Gastrocnemius medialis (tissue), 4 donors: ENCODE measurements at places on chromosomes 2 and 18. TPM values are rescaled to one million over a fixed set of nuclear protein-coding genes. Genes with fewer than 3 reads are reported as not detected.

DNA sequence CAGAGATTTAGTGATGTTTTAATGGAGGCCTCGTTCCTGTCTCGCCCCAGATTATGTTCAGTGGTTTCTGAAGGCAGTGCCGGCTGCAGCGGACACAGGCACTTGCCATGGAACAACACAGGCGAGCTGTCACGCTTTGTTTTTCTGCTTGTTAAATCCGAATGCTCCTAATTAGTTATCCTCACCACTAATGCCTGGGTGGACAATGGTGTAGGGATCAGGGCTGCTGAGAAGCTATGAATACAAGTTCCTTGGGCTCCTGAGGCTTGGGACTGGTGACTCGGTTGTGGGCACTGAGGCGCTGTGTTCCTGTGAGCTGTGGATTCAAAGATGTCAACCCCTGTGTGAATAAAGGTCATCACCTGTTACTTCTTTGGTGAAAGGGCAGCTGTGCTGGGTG is 123.5 kb downstream of the PLEKHM3 start:
- no peak for DNase-seq

The DCC gene
- not detected for total RNA-seq

DNA sequence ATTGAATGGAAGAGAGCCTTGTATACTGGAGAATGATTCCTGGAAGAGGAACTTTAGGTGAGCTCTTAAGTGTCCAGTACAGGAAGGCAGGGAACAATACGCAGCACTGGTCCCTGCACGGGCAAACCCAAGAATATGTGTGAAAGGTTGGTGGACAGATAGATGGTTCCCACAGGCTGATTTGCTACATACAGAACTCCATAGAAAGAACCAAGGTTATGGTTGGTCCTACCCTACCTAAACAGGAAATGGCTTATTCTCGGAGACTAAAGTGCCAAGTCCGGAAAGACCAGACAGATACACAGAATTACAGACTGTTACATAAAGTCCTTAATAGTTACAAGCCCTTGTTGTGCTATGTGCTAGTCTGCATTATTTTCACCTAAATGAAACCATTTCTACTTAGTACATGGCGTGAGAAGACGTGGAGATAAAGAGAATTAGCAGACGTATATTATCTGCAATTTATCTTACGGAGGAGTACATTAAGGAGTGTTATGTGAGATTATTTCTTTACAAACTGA is 1.2 kb downstream of the REV1 start:
- DNase-seq = no peak

DNA sequence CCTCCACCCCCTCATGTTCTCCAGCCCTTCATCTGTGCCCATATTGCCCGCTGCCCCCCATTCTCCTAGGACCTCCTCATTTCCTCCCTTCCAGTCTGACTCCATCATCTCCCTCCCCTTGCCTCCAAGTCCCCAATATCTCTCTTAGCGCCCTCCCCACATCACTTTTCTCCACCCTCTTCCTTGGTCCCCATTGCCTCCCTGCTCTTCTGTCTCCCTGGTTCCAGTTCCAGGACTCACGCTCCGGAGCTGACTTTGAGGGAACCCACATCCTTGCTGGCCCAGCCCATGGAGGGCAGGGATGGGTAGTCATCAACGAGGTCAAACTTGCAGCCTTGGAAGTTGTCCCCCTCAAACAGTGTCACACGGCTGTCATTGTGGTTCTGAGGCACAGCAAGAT is 2.6 kb downstream of the CRYBA2 start:
- DNase-seq = no peak

The GALR1 gene
- not detected for total RNA-seq

The IL36G gene
- not detected for total RNA-seq

- DNase-seq = no peak
Observed at GRCh38 chr2:237575869-237576862, 9.8 kb downstream of the PRLH start.

DNA sequence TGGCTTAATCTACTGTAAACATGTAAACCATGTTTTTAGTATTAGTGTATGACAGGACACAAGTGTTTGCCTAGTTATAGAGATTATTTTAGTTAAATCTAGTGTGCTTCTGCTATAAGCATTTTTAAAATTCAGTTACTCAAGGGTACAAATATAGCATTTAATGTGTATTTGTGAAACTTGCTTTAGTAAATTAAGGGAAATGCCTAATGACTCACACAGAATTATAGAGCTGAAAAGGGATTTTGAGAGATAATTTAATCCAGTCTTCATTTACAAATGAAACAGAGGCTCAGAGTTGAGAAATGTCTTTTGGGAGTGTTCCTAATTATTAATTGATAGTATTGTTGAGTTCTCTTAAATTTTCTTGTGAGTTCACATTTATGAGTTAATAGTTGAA is 8.2 kb downstream of the ACTR3 start:
- DNase-seq = no peak

DNA sequence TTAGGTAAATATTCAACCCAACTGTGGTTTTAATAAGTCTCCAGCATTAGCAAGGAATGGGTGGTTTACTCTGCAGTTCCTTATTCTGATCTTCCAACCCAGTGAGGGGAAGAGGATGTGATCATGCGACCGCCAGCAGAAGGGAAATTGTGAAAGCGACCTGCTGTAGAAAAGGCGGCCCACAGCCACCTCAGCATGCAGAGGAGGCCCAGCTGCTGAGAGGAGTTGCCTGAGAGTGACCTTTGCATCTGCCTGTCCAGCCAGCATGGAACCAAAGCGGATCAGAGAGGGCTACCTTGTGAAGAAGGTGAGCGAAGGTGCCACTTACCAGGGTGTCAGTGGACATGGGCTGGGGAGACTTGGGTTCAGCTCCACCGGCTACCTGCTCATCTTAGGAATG is at the start of gene PLEK:
Gene PLEK, plus strand, starts transcription at position 196 of the 400 bp plus-strand sequence. Its CDS starts 70 bp downstream, at position 266.
- DNase-seq = peak; percentile 14

The ZNF385B gene
- total RNA-seq = 24.9 TPM

- no peak for DNase-seq
Observed at GRCh38 chr2:220154304-220154703, 526.9 kb downstream of the SLC4A3 start.

DNA sequence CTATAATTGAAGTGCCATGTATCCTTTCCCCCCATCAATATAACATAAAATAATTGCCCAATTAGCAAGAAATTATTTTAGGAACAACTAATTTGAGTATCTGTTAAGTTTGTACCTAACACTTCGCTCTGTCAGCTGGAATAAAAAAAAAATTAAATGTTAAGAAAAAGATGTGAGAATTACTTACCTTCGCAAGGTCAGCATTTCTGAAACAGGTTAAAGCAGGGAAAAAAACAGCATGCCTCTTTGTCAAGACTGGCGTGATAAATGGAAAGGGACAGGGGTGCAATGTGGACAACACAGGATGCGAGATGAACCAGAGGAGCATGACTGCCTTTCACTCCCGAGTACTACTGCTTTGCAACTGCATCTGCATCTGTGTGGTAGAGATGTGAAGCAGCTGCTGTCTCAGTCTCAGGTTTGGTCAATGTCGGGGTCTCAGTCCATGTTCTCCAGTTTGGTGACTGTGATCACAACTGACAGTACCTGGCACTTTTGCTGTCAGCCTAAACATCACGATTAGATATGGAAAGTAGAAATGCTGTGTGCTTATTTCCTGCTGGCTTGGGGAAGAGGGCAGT is 565.4 kb upstream of the LRRTM1 start:
- DNase-seq = no peak

DNA sequence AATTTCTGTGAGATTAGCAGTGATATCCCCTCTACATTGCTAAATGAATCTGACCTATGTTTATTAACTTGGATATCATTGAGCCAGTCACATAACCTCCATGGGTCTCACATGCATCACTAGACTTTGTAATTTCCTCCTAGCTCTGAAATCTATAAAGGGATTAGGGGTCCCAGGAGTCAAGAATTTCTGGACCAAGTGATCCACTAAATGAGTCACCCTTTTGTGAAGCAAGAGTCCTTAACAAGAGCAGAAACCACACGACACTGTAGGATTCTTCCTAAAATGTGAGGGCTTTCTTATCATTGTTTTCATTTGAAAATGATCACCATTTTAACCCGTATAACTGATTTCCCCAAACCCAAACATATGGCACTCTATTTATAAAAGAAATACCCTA is 90.3 kb downstream of the DHRS9 start:
- no peak for DNase-seq

The FBXO48 gene
- total RNA-seq = 1.2 TPM

The MC2R gene
- not detected for total RNA-seq

DNA sequence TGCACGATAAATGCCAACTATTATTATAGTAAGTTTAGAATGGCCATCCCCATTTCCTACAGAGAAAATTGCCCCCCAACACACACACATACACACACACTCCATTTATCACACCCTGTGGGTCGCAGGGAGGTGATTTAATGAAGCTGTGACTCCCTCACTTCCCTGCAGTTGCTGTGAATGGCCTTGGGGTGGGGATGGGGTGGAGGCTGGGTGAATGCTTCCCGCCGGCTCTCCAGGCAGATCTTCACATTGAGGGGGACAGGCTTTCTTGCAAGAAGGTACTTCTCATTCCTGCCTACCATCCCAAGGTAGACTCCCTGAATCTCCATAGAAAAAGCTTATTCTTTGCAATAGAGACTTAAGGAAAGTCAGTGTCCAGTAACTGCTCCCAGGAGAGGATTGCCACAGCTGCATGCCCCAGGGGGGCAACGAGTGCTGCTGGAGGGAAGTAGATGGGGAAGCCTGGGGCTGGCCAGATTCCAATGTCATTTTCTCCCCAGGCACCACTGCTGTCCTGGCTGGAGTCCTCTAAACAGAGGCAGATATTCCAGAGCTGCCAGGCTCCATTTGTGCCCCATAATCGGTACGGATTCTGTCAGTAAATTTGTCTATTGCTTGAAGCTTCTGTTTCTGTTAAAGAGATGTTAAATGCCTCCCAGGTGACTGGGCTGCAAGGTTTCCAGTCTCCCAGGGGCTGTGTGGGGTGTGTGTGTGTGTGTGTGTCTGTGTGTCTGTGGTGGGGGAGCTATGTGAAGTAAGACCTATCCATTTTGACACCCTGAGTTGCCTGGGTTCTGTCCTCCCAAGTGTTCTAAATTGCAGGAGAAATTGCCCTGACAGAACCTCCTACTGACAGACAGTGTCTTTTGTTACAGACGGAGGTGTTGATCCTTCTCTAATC is 265.5 kb downstream of the SRBD1 start:
- DNase-seq = no peak

The CTLA4 gene
- not detected for total RNA-seq

The RESP18 gene
- total RNA-seq = not detected

GRCh38 chr2:3466482-3466863 is 52.9 kb downstream of the ADI1 start:
- DNase-seq = no peak

DNA sequence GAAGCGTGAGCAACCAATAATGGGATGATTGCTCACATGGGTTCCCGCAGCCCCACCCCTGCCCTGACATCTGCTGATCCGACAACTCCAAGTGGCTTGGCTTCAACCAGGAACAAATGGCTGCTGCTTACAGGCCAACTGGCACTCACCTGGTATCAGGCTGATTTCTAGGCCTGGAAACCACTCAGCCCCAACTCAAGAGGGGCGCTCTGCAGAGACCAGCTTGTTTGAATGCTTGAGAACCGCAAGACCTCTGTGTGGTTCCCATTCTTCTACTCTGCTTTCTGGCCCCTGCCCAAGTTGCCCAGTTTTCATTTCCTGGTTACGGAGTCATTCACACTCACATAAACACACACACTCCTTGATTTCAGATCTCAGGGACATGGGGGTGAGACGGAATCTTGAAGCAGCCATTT is 52.0 kb downstream of the TNP1 start:
- DNase-seq = peak; percentile 83

GRCh38 chr2:127811397-127812321 is 688 bp upstream of the WDR33 start:
- no peak for DNase-seq

The IL1RL1 gene
- 4.1 TPM for total RNA-seq

The LIMS2 gene
- total RNA-seq = 12.2 TPM

The OR6B2 gene
- total RNA-seq = not detected

DNA sequence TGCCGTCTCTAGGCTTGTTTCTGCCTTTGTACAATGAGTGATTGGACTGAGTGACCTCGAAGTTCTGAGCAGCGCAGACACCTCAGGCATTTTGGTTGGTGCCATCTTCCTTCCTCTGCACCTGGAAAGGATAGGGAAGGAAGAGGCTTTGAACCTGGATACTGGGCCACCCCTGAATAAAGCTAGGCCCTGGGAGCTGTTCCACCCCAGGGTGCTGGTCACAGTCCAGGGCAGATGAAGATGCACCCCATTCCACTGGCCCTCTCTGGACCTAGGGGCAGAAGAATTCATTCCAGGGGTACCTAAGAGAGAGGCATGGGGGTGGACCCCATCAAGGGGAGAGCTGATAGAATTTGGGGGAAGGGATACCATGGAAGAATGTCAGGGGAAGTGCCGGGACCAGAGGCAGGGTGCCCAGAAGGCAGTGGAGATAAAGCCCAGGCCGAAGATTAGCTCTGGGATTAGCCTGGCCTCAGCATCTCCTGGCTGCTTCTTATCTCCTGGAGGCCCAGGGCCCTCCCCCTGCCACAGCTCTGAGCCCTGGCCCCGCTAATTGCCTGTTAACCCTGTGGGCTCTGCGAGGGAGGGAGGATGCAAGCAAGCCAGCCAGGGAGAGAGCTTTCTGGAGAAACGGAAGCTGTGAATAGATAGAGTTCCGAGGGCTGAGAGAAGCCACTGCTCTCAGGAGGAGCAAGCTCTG is 11.4 kb downstream of the ASIC4 start:
- no peak for DNase-seq

DNA sequence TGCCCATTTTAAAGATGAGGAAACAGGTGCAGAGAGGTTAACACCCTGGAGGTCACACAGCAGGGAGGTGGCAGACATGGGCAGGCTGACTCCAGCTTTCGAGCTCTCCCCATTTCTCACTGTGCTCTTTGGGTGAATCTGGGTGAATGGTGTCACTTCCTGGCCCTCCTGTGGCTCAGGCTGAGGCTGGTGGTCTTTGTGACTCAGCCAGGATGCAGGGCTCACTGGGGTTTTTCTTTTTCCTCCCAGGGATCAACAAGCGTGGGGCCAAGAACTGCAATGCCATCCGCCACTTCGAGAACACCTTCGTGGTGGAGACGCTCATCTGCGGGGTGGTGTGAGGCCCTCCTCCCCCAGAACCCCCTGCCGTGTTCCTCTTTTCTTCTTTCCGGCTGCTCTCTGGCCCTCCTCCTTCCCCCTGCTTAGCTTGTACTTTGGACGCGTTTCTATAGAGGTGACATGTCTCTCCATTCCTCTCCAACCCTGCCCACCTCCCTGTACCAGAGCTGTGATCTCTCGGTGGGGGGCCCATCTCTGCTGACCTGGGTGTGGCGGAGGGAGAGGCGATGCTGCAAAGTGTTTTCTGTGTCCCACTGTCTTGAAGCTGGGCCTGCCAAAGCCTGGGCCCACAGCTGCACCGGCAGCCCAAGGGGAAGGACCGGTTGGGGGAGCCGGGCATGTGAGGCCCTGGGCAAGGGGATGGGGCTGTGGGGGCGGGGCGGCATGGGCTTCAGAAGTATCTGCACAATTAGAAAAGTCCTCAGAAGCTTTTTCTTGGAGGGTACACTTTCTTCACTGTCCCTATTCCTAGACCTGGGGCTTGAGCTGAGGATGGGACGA is 13.2 kb downstream of the ITM2C start:
- DNase-seq = no peak

- DNase-seq = no peak
Observed at GRCh38 chr2:60045456-60045855, 508.0 kb downstream of the BCL11A start.

The TFCP2L1 gene
- total RNA-seq = 3.2 TPM
